Anterior cingulate cortex (tissue), 58 donors: ENCODE measurements at places on chromosomes 1 and 21.

GRCh38 chr1:37705399-37705798, 13.1 kb downstream of the CDCA8 start:
- no peak for DNase-seq

GRCh38 chr1:91066538-91066937, 44.7 kb upstream of the ZNF644 start:
- DNase-seq = no peak

DNA sequence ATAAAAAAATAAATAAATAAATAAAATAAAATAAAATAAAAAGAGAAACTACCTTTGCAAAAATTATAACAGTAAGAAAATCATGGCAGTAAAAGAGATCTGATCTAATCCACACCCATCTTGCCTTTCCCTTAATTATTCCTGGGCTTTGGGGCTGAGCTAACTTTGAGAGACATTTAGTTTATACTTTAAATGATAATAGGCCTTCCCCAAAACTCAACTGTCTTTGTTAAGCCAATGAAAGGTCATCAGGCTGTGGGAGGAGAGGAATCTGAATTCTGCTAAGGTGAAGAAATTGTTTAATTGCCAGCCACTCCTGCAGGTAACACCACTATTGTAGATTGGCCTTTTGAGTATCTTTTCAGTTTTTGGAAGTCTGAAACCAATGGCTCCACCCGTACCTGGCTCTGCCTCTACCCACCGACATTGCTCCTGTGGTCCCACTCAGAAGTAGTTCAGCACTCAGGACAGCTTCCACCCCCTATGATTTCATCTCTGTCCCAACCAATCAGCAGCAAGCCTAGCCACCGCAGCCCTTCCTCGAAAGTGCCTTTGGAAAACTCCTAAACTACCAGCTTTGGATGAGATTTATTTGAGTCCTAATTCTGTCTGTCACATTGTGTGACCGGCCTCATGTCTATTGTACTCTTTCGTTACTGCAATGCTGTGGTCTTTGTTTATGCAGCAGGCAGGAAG, 23.0 kb upstream of the PNRC2 start:
- no peak for DNase-seq

DNA sequence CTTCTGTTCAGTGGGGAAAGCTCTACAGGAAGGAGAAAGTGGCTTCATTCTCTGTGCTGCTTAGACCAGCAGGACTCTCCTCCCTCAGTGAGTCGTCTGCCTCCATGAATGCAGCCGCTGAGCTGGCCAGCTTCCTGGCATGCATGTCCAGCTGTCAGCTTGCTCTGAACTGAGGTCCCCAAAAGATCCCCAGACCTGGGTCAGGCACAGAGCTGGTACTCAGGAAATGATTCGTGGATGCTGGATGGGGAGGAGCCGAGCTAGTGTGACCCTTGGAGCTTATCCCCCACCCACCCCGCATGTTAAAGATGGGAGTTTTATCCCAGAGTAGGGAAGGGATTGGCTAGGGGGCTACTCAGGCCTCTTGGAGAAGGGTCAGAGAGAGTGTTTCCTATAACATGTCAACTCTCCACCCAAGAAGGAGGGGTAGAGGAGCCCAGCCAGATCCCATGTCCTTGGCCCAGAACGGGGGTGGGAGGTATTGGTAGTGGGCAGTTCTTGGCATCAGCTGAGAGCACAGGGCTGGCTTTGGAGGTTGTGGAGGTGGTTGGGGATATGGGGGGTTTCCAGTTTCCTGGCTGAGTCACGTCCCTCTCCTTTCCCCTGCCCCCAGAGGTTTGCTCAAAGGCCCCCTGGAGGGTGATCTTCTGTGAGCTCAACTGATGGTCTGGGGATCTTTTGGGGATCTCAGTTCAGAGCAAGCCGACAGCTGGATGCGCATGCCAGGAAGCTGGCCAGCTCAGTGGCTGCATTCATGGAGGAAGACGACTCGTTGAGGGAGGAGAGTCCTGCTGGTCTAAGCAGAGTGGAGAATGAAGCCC, 110.1 kb downstream of the FOXD2 start:
- no peak for DNase-seq

DNA sequence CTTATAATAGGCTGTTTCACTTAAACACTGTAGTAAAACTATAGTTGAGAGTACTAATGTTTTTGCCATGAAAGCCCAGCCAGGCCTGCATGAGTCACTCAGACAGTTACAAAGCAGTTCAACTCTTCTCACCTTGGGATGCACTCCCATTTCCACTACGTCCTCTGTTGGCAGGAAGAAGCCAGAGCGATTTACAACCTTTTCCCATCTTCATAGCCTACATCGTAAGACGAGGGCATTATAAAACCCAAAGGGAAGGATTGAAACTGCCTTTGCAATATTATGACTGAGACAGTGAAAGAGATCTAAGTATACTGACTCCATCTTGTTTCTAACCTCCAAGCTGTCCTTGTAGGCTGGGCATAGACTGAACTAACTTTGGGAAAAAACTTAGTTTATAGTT, 71.8 kb upstream of the CSF1 start:
- no peak for DNase-seq

- no peak for DNase-seq
Measured at GRCh38 chr1:161046605-161047228, 940 bp upstream of the USF1 start.

- no peak for DNase-seq
Measured at GRCh38 chr1:67647036-67647798, 37.8 kb upstream of the GADD45A start.

- no peak for DNase-seq
Measured at GRCh38 chr1:205962821-205963221, 19.6 kb upstream of the SLC26A9 start.

DNA sequence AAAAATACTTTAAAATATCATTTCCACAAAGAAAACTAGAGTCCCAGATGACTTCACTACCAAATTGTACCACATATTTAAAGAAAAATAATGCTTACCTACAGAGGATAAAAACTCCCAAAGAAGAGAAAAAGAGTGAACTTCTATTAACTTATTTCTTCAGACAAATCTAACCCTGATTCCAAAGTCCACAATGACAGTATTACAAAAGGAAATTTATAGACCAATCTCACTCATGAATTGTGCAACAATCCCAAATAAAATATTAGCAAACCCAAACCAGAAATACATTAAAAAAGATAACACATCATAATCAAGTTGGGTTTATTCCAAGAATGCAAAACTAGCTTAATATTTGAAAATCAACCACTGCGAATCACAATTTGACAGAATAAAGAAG, 161.4 kb upstream of the GALNT2 start:
- DNase-seq = no peak

DNA sequence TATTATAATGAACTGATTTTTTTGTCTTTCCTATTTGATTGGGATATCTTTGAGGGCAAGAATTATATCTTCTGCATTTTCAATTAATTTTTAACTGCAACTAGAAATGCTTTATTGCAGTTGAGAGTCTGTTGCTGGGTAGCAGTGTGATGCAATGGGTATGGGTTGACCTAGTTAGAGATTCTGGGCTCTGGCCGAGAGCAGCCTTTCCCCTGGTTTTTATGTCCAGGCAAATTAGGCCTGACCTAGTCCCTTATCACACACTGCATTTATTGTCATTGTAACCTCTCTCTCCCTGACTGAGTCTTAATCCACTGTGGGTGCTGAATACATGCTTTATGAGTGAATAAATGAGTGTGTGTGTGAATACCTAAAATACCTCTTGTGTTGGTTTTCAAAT, 206.4 kb upstream of the PTGFR start:
- no peak for DNase-seq

- peak; percentile 5 for DNase-seq
Measured at GRCh38 chr1:55284856-55285255, 69.7 kb upstream of the USP24 start.

- no peak for DNase-seq
Measured at GRCh38 chr21:33855190-33855589, 60.4 kb downstream of the ATP5PO start.

GRCh38 chr1:89918794-89919155, 76.1 kb upstream of the ZNF326 start:
- no peak for DNase-seq

DNA sequence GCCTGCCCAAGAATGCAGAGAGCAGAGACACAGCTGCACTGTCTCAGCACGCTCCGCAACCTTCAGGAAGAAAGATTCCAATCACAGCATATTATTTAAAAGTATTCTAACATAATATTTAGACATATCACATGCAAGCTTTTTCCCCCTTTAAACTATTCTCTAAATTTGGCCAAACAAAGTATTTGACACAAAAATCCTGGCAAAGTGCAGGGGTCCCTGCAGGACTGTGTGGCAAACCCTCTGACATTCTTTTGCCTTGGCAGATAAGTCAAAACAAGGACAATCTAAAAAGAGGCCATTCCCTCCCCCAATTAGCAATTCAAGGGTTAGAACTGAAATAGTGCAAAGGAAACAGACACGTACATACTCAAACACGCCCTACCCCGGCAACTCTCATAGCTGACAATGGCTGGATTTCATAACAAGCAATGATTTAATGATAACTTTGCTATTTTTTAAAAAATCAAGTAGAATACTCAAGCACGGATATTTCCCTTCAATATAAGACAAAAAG, 225.3 kb downstream of the MRPL39 start:
- DNase-seq = no peak

DNA sequence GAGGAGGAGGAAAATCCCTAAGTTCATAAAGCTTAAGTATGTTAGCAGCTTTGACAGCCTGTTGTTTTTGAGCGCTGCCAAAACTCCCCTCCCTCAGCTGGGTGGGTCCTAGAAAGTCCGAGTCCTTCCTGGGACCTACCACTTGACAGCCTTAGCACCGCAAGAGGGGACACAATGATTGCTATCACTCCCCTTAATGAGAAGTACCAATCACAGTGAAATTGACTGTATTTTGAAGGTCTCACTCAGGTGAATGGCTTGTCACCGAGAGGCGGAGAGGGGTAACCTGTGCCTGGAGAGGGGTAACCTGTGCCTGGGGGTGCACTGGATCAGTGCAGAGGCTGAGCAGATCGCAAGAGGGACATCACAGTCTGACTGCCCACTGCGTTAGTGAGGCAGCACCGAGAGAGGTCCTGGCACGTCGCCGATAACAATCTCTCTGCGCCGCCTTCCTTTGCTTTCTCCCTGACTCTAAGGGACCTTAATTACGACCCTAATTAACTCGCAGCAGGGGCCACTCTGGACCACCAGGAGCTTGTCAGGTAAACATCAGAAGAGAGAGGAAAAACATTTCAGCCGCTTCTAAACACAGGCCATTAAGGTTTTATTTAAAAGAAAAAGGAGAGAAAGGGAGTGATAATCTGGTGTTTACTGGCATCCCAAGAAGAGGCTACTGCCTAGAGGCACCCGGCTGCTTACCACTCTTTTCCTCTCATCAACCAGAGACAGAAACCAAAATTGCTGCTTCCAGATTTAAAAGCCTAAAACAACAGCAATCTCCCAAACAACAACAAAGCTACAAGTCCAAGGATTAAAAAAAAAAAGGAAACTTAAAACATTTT, 25.7 kb upstream of the KCNK1 start:
- no peak for DNase-seq

DNA sequence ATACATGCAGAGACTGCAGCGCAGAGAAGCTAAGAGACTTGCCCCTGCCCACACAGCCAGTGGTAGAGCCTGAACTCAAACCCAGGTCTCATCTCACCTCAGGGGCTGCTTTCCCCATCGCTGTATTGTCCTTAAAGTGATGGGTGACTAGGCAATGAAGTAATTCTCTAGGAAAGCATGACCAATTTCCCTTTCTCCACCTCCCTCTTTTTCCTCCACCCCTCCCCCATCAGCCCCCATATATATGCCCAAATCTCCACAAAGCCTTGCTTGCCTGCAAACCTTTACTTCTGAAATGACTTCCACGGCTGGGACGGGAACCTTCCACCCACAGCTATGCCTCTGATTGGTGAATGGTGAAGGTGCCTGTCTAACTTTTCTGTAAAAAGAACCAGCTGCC, at the start of gene IL24:
TSS of gene IL24 (plus strand) at position 269 of the 400 bp plus-strand sequence. CDS start 390 bp downstream, outside the sequence.
- DNase-seq = no peak

GRCh38 chr1:186966456-186966855, 137.7 kb downstream of the PLA2G4A start:
- DNase-seq = no peak

GRCh38 chr1:182476625-182477024, 26.7 kb downstream of the RGSL1 start:
- DNase-seq = no peak

DNA sequence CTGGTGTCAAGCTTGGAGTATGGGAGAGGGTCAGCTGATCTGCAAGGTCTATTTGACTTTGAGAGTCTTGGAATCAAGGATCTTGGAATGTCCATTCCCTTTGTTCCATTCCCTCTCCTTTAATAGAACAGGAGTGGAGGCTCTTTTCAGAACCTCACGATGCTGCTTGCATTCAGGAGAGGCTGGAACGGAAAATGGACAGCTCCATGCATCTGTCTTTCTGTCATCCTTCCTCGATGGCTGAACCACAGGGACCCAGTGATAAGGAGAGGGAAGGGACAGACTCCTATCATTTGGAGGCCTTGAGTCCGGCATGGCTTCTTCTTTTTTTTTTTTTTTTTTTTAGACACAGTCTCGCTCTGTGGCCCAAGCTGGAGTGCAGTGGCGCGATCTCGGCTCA, 14.9 kb upstream of the LIN28A start:
- DNase-seq = no peak

DNA sequence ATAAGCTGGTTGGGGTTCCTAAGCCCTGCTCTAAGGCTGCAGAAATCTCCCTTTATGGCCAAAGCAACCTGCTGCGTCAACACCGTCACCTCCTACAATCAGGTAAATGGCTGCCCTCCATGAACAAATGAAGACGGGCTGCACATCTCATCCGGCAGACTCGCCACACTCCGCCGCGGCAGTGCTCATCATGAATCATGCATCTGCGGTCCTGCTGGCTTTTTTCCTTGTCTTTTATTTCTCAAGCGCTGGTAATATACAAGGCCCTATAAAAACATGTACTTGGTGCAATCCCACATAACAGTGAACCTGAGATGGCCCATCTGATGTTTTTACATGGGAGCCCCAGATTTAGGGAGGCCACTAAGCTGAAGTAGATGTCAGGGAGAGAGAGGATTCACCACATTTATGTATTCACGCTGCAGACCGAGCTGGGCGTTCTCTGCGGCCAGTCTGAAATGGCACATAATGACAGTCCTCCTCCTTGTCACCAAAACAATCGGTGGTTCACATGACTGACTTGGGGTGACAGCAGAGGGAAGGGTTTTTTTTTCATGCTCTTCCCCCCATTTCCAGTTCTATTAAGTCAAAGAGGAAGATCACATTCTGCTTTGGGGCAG, 91.6 kb downstream of the KAZN start:
- no peak for DNase-seq

GRCh38 chr1:160062230-160062532, 7.8 kb downstream of the KCNJ10 start:
- peak; percentile 81 for DNase-seq

GRCh38 chr1:226875641-226876295, 5.4 kb downstream of the PSEN2 start:
- no peak for DNase-seq

DNA sequence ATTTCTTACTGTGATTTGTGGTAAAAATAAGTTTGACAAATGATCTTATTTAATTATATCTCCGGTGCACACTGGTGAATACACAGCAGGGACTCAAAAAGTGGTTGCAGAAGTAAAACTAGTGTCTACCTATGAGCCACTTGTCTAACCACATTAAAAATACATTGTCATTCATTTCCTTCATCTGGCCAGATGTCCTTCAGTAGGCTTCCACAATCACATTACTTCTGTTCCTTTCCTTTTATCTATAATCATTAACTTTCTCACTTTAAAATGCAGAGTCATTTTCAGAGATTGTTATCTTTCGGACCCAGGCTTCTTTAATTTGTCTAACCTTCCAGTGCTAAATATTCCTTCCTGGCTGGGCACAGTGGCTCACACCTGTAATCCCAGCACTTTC, 3.0 kb downstream of the RBBP5 start:
- no peak for DNase-seq
